GM12878 (cell line): ENCODE measurements at places on chromosomes 6 and 20.

DNA sequence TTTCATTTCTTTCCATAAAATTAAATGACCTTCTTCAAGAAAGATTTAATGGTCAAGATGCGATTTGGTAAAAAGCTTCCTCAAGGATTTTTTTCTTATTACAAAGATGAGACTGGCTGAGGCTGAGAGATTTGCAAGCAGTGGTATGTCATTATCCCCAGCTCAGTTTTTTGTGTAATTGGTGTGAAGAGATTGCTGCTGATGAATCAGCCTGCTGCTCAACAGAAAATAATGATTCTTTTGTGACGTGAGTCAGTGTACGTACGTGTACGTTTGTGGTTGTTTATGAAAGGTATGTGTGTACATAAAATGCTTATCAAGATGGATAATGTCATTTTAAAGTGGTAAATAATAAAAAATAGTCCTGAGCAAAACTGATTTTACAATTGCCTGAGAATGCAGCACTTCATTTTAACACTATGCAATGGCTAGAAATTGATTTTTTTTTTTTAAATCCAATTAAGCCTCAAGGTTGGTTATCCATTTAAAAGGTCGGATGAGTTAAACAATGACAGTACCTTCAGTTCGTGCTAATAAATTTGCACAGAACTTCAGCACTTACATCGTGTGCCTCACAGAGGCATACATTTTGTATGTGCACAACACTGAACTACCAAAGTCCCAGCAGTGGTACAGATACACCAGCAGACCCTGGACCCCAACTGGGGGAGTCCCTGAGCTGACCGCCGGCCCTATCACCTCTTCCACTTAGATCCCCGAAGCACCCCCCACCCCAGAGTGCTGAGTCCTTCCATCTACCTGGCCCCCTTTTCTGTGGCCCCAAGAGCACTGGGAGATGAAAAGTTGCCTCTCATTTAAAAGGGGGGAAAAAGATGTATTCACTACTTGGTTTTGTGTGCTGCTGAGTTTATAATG lies 9.7 kb upstream of the NPEPL1 start:
- no peak for DNase-seq

DNA sequence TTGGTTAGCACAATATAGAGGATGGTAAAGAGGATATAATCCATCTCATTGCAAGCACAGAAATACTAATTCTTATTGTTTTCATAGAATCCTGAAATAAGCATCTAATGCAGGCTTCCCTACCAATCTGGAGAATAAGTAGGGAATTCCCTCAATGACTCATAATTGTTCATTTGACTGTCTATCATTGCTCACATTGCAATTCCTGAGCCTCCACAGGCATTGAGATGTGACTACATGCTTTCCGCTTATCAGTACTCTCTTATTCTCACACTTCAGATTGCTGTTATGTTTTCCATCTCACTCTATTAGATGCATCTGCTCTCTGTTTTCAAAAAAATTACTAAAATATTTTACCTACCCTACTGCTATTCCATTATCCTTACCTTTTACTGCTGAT lies 216.2 kb upstream of the PRSS16 start:
- DNase-seq = no peak

DNA sequence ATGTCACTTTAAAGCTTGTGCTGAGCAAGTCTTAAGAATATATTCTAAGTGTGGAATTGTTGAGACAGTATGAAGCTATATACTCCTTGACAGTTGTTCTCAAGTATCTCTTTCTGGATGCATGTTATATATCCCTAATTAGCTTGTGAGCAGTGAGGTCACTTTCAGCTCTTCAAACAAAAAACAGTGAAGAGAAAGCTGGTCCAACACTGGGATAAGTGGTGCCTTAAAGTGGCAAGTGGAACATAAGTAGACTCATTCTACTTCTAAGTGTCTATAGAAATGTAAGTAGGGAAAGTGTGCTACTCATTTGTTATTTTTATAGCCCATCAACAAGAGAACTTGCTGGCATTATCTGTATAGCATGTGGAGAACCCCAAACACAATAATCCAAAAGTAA lies 133.1 kb upstream of the BACH2 start:
- DNase-seq = no peak

- DNase-seq = no peak
Observed at GRCh38 chr6:85672623-85673022, 29.9 kb upstream of the SYNCRIP start.

DNA sequence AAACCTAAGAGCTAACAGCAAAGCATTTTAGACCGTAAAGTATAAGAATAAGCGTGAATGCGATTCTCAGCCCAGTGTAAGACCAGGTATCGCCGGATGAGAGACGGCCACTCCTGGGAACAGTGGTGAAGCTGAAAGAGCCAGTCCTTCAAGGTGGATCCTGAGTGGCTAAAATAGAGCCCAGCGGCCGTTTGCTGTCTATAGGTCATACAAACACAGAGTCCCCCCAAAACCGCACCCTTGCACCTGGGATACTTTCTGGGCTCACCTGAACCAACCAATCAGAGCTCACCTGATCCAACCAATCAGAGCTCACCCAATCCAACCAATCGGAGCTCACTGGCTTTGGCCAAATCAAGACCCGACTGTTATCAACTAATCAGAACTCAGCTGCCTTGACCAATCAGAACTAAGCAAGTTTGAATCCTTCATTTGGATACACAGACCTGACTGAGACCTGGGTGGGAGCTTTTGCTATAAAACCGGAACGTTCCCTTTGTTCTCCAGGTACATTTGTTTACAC lies 248.2 kb downstream of the DLL1 start:
- no peak for DNase-seq

DNA sequence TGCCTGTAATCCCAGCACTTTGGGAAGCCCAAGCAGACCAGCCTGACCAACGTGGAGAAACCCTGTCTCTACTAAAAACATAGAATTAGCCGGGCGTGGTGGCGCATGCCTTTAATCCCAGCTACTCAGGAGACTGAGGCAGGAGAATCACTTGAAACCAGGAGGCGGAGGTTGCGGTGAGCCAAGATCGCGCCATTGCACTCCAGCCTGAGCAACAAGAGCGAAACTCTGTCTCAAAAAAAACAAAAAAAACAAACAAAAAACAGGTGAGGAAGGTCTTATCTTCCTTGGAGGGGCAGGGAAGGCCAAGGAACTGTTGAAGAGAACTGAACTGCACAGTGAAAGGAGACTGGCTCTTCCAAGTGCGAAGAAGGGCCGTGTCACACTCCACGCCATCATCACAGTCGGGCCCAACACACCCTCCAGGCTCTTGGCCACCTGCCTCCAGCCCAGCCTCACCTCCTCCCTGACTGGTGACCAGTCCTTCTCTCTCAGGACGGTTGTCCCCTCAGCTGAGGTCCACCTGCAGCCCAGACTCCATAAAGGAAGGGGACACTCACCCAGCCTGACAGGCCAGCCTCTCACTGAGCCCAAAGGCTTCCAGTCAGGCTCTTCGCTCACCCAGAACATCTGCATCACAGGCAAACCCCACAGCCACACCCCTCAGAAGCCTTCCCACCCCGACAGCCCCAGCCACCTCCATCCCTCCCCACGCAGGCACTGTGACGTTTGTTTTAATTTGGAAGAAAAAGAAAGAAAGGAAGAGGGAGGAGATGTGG lies 4.1 kb downstream of the ZC3H12D start:
- DNase-seq = no peak

DNA sequence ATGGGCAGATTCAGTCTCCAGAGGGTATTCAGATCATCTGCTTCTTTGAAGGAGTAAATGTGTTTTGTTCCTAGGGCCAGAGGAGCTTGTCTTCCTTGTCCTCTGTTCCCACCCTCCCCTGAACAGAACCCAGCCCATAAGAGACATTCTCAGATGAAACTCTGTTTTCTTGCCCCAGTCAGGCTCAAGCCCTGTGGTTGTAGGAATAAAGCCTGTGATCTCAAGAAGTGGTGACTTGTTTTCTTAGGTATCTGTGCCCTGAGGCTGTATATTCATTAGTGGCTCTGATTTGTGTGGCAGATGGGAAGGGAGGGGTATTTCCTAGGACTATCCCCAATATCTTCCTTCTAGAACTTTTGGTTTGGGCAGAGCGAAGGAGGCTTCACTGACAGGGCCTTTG lies 27.9 kb downstream of the GSS start:
- no peak for DNase-seq

DNA sequence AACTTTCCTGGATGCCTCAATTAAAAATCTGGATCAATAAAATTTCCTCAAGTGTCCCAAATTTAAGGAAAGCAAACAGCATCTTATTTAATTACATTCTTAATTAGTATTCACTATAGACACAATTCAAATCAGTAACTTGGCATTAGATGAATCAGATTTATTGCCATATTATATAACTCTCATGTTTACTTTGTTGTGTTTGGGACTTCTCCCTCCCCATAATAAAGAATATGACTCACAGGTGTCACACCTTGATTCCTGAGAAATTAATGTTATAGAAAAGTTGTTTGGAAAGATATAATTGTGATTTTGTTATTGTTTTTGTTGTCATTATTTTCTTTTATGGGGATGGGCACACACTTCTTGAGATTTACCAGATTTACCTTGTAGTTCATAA lies 18.4 kb downstream of the EYA4 start:
- DNase-seq = no peak

GRCh38 chr6:151493804-151494234 lies at the start of gene CCDC170:
Gene CCDC170, plus strand, starts transcription at chr6:151494017. Its CDS starts 112 bp downstream, at chr6:151494129.
- no peak for DNase-seq

DNA sequence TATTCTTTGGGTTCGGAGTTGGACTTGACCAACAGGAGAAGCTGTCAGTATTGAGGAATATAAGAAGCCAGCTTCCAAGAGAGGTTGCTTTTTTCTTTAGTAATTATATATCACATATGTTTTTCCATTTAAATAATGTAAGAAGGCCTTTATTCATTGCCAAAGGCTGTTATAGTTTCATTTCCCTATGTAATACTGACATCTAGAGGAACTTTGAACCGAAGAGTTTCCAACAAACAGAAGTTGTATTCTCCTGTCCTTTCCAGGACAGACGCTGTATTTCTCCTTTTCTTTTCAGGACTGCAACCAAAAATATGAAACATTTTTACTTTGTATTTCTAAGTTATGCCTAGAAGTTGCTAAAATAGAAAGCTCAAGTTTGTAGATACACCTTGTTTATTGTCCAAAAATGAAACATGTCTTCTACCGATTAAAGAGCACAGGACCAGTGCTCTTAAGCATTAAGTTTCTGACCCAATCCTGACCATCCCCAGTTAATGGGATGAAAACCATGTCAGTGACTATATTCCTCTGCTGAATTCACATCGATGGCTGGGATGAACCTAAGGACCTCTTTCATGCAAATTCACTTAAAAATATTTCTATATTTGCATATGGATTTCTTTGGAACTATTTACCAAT lies 55.1 kb downstream of the MYLK4 start:
- DNase-seq = no peak

- no peak for DNase-seq
Observed at GRCh38 chr20:14543040-14543439, 205.6 kb upstream of the FLRT3 start.
